AML-193 (cell line): ENCODE measurements at places on chromosomes 1 and 21.
A peak's percentile ranks its signal among the peaks of the same experiment; 100 is the strongest.

- no peak for DNase-seq
Observed at GRCh38 chr1:64938991-64939390, 27.4 kb downstream of the JAK1 start.

GRCh38 chr1:201213106-201213770 lies 22.6 kb downstream of the IGFN1 start:
- no peak for DNase-seq

DNA sequence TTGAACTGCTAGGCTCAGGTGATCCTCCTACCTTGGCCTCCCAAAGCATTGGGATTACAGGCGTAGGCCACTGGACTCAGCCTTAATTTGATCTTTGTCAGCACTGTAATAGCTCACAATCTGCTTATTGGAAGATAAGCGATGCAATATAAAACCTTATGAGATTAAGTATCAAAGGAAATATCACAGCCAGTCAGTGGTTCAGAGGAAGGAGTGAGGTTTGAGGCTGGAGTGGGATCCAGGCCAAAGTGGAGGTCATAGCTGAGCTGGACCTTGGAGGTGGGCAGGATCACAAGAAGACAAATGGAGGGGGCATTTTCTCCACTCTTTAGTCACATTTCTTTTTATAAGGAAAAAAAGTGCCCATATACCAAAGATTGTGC lies 228.5 kb downstream of the RHOU start:
- DNase-seq: no peak

DNA sequence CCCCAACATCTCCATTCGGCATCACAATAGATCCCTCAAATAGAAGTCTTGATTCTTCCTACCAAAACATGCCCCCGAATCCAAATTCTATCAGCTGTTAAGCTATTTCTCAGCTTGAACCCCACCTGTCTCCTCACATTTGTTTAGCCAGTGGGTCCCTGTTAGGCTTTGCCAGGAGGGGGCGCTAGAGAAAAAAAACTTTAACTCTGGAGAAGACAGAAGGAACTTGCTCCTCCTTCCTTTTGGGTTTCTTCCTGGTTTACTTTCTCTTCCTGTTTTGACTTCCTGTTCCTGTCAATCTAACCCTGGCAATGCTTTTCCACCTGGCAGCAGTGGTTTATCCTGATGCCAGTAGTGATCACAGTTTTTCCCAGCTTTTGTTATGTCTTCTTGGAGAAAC lies 95.6 kb upstream of the KCNK1 start:
- peak; percentile 48 for DNase-seq

GRCh38 chr1:212166244-212166643 lies 119.0 kb upstream of the PPP2R5A start:
- no peak for DNase-seq

DNA sequence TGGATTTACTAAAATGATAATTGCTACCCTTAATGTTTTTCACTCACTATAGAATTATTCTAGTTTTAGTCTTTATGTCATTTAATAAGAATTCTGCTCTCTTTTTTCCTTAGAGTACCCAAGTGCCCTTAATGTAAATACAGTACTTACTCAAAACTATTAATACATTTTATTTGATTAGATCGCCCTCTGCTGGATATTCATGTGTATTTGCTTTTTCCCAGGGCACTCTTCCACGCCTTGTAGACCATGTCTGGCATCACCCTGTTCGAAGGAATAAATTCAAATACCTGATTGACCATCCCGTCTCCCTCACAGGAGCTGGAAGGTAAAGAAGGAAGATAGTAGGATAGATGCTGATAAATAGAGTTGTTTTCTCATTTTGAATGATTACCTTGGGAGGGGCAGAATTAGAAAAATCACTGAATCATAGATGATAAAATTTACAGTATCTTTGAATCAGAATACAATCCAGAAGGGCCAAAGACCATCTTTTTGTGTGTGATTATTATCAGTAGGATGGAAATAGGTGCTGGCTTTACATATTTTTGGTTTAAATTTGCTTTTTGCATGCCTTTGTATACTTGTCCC lies 4.1 kb downstream of the AXDND1 start:
- DNase-seq: peak; percentile 79

DNA sequence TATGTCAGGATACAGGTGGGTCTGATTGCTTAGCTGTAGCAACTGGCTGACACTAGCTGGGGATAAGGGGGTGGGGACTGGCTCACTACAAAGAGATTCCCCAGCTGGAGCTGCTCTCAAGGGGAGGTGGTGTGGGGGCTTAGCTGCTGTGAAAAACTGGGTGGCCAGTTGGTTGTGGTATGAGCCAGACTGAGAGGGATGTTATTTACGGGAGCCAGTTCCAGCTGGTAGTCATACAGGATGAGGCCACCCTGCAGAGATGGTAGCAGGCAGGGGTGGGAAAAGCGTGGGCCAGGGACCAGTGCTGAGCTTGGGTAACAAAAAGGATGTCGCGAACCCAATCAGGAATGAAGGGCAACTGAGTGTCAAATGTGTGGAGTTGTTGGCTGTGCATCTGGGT lies 204.0 kb upstream of the C21orf91 start:
- no peak for DNase-seq

DNA sequence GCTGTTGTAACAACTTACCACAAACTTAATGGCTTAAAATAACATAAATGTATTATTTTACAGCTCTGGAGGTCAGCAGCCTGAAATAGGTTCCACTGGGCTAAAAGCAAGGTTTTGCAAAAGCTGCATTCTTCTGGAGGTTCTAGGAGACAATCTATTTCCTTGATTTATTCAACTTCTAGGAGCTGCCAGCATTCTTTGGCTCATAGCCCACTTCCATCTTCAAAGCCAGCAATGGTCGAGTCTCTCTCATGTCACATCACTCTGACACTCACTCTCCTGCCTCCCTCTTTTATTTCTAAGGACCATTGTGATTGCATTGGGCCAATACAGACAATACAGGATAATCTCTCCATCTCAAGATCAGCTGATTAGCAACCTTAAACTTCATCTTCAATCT lies 15.1 kb upstream of the FOXJ3 start:
- no peak for DNase-seq
